ENCODE measurements at places on chromosomes 7 and 10.

DNA sequence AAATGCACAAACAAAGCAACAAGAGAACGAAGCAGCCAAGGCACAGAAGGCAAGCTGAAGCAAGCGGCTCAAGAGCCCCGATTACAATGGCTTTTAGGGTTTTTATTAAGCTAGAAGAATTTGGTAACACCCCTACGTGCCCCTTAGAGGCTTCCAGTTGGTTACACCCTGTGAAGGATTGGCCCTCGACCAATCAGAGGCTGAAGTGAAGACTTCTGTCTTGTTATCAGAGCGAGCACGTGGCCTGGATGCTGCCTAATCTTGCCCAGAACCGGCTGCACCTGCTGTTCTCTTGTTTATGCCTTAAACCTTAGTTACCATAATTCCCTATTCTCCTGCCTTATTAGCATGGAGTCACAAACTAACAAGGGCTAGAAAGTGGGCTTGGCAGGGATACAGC, 21.4 kb downstream of the KCNK18 start:
- DNase-seq, result no peak

GRCh38 chr10:80108576-80109239, 23.8 kb upstream of the PLAC9 start:
- no peak for DNase-seq

DNA sequence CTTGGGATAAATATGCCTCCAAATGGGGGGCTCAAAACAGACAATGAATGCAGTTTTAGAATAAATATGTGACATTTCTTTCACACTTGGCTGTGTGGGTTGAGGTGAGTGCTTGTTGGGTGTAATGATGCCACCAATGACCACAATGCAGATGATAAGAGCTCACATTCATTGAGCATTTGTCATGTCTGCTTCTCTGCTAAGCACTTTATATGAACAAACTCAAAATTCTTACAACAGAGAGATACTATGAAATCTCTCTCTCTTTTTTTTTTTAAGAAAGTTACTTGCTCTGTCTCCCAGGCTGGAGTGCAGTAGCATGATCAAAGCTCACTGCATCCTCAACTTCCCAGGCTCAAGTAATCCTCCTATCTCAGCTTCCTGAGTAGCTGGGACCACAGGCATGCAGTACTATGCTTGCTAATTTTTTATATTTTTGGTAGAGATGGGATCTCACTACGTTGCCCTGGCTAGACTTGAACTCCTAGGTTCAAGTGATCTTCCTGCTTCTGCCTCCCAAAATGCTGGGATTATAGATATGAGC, 185.4 kb downstream of the JCAD start:
- no peak for DNase-seq

DNA sequence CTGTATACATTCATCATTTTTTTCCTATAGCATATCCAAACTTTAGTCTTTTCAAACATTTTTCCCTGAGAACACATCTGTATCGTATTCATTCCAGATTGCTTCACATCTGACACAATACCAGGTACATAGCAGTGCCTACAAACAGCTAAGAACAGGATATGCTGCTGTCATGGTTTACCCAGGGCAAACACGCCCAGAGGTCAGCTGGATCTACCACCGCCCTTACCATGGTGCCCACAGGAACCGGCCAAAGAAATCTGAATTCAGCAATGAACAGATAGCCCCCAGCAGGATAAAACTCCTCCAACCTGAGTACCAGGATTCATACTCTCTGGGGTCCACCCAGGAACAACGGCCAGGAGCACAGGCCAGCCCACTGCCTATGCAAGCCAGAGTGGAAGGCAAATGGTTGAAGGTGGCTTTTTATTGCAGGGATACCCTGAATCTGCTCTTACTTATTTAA, 43.0 kb downstream of the TNS3 start:
- no peak for DNase-seq

GRCh38 chr7:31893365-31893764, 176.8 kb downstream of the PDE1C start:
- no peak for DNase-seq

DNA sequence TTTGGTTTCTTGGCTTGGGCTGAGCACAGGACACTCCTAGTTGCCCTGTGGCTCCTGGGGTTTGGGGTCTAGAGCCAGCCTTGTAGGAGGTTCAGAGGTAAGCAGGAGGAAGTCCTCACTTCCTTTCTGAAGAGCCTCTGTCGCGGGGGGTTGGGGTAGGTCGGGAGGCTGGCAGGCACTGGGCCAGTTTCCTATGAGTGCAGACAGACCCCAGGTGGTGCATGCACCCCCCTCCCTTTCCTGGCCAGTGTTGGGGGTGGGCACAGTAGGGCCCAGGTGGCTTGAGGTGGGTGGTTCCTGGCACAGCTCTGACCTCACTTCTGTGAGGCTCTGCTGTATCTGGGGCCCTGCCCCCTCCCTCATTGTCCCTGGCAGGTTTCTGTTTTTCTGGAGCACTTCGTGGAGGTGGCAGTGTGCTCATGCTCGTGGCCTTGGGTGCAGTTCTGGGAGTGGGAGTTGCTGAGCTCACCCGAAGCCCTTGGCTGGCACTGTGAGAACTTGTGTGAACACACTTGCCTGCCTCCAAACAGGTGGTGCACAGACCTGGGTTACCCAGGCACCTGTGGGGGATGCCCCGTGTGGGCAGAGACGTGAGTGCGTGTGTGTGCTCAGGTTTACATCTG, 1.8 kb downstream of the PALD1 start:
- no peak for DNase-seq

DNA sequence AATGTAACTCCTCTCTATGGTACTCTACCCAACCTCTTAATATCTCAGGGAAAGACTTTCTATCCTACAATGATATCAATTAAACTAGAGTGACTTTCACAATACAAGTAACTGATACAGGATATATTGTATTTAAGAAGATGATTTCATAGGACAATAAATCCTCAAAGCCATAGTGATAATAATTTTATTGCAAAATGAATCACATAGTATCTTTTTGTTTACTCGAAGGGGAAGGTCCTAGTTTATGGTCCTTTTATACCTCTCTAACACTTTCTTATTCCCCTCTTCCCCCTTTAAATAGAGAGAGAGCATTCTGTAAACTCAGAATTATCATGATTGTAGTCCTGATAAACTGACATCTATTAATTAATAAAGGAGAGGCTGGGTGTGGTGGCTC, 56.4 kb downstream of the TMEM106B start:
- no peak for DNase-seq

DNA sequence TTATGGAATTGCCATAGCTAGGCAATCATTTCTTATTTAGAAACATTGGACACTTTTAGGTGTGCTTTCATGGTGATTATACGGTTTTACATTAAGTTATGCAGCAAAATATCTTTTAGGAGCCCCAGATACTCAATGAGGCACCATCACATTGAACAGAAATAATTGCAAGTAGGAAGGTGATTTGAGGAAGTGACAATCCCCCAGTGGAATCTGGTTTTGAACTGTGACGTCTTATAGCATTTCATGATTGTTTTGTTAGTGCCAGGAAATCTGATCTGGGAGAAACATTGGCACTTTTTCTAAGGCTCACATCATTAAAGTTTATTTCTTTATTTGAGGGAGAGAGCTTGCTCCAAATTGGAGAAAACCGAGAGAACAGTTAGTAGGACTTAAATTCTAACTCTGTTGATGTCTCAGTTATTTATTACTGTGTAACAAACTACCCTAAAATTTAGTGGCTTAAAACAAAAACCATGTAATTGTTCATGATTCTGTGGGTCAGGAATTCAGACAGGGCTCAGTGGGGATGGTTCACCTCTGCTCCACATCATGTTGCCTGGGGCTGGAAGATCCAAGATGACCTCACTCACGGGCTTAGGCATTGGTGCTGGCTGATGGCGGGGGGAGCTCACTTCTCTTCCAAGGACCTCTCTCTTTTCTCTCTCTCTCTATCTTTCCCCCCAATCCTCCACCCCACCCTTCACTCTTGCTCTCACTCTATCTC, 78.2 kb upstream of the STEAP1B start:
- no peak for DNase-seq

- DNase-seq, result no peak
Observed at GRCh38 chr7:38975944-38976392, 1.7 kb upstream of the POU6F2 start.

- DNase-seq, result no peak
Observed at GRCh38 chr10:104922810-104923209, 281.7 kb downstream of the SORCS3 start.

DNA sequence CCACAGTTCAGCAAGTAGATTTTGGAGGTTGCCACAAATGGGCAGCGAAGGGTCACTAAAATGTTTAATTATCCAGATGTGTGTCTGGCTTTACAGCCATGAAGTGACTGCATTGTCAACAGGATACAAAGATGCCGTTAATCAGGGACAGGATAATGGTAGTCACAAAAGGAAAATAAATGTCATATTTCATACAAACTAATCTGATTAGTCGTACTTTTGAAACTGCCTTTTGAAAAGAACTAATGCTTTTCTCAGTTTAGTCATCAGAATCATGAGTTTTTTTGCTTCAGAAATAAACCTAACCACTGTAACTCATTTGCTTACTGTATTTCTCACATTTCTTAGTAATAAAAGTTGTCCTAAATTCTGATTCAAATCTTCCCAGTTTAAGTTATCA, 22.2 kb upstream of the WNT16 start:
- DNase-seq, result no peak

DNA sequence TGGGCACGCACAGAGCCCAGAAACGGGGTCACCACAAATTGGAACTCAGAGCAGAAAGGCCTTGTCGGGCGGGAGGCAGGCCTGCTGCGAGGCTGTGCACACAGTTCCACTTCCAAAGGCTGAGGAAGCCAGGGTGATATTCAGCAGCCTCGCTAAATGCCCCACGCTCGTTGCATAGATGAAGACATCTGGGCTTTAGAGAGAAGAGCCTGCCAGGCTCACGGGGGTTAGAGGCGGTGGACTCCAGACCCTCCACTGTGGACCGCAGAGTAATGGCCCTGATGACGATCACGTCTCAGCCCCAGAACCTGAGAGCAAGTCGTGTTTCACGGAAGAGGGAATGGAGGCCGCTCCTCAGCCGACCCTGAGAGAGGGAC, 104.2 kb downstream of the DNAJB6 start:
- no peak for DNase-seq

- DNase-seq, result peak; percentile 18
Observed at GRCh38 chr7:93147363-93147762, 822 bp downstream of the SAMD9L start.

DNA sequence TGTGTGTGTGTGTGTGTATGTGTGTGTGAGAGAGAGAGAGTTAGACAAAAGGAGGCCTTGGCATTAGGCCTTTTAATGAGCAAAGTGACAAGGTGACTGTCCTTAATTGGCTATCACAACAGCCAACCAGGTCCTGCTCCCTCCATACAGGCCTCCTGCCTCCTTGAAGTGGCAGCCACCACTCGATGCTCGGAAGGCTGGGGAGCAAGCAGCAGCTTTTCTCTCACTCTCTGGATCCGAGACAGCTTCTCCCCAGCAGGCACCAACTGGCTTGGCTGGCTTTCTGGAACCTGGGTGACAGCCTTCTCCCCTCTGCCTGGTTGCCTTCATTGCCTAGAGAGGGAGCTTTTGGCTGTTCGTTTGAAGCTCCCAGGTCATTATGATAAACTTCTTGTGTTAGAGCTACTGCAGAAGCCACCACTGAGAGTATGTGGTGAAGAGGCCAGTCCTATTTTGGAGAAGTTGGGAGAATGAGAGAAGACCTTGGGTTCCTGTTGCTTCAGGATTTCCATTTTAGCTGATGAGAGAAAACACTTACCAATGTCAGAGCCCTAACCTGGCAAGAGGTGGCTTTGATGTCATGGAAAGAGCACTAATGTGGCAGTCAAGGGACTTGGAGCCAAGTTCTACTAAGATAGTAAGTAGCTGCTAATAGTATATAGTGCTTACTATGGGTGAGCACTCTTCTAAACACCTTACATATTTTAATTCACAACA, 37.6 kb downstream of the RPS24 start:
- no peak for DNase-seq

GRCh38 chr7:140033779-140034363, 28.9 kb downstream of the PARP12 start:
- no peak for DNase-seq

GRCh38 chr10:56012101-56012500, 349.0 kb downstream of the ZWINT start:
- no peak for DNase-seq

- DNase-seq, result no peak
Observed at GRCh38 chr7:27688646-27689045, 26.0 kb upstream of the HIBADH start.

GRCh38 chr10:9294132-9294663, 1239.7 kb downstream of the GATA3 start:
- no peak for DNase-seq

GRCh38 chr7:129889133-129889844, 63.5 kb downstream of the UBE2H start:
- no peak for DNase-seq

Measured in activated CD8-positive, alpha-beta memory T cell treated with anti-CD3 and anti-CD28 coated beads for 4 hours (primary cell).